ENCODE measurements at places on chromosomes 5 and 9.

- DNase-seq, result peak; percentile 70
Measured at GRCh38 chr9:128553728-128554127, 1.3 kb downstream of the SPTAN1 start.

GRCh38 chr9:133632806-133633680 lies 3.1 kb upstream of the DBH start:
- no peak for DNase-seq

DNA sequence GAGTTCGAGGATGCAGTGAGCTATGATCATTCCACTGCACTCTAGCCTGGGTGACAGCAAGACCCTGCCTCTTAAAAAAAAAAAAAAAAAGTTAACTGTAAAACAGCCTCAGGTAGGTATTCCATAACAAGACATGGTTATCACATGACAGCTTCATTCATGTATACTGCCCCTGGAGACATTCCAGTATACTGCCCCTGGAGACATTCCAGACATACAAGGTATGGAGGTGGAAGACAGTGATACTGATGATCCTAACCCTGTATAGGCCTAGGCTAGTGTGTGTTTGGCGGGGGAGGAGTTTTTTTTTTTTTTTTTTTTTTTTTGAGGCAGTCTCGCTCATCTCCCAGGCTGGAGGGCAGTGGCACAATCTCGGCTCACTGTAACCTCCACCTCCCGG lies 105.5 kb downstream of the RICTOR start:
- DNase-seq, result no peak

GRCh38 chr5:123278284-123278683 lies 144.9 kb downstream of the CEP120 start:
- no peak for DNase-seq

DNA sequence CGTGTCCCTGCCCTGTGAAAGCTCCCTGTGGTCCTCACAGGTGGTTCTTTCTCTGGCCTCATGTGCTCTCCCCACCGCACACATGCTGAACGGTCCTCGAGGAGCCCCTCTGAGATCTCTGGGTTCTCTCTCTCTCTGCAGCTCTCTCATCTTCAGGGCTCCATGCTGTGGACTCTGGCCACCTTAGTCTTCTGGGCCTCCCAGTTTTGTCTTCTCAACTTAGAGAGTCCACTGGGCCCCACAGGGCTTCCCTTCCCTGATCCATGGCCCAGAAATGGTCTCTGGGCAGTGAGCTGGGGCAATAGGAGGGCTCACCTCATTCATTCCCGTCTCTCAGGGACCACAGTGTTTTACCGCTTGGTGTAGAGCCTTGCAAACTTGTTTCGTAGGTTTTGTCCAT lies 26.4 kb downstream of the FGD3 start:
- no peak for DNase-seq

DNA sequence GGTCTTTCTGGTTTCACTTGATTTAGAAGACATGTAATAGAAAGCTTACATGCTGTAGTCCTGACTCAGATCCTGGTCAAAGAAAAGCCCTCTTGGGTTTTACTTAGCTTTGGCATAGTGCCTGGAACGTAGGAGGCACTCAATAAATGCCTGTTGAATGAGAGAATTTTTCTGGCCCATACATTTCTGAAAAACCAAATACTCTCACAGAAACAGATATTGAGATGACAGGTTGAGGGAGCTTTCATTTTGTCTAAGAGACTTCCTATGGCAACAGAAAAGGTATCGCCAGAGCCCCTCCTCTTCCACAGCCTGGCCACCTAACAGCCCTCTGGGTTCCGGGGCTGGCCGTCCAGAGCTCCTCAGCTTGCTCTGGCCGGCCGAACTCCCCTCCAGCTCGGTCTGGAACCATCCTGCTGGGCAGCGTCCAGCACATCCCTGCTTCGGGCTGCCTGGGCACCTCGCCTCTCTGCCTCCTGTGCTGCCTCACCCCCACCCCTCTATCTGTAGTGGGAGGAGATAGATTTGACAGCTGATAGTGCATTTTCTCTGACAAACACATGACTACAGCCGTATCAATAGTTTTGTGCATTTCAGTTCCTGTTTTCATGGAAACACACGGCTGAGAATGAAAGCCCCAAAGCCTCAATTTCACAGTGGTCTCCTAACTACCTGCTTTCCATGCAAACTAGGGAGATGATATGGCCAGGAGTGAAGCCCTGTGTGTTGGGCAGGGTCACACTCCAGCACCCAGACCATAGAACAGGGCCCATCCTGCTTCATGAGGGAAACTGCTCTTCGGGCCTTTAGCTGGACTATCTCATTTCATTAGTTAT lies 1.1 kb downstream of the IL4 start:
- peak; percentile 98 for DNase-seq

DNA sequence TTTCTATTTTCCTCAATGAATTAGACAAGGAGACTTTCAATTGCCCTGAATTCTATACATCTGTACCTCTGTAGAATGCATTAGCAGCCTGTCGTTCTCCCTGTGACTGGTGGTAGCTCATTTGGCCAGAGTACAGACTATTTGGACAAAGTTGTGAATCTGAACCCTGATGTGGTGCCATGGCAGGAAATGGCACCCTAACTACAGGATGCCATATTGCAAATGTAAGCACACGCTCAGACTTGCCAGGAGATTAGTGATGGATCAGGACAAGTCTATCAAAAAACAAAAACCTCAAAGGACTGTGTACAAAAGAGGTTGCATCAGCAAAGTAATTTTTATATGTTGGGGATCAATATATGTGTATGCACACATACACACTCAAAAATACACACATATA lies 58.3 kb downstream of the SVEP1 start:
- no peak for DNase-seq

DNA sequence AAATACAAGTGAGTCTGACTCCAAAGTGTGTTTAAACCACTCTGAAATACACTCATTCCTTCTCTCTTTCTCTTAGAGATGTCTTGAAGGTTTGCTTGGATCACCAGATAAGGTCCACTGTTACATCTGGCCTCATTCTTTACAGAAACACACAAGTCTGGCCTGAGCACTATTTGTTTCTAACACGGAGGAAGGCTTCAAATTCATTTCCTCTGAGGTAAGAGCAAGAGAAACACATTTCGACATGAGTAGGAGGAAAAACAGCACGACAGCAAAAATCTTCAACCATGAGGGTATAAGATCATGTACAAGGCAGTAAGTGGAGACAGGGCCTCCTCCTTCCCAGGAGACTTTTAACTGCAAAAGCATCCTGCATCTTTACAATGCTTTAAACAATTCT lies 8.0 kb downstream of the SIL1 start:
- peak; percentile 68 for DNase-seq

DNA sequence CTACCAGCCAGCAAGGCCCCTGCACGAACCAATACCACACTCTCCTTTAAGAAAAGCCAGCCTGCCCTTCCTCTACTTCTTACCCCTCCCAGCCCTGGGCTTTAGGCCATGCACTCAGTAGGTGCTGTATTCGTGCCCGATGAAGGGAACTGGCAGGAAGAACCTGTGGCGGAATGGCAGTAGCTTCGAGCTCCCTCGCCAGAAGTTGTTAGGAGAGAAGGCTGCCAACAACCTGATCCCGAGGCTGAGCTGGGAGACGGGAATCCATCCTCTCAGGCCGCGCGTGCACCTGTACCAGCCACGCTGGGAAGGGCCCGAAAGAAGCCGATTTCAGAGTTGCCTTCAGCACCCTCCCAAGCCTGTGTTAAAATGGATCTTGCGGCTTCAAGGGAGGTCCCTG lies 45.3 kb upstream of the AKNA start:
- no peak for DNase-seq

DNA sequence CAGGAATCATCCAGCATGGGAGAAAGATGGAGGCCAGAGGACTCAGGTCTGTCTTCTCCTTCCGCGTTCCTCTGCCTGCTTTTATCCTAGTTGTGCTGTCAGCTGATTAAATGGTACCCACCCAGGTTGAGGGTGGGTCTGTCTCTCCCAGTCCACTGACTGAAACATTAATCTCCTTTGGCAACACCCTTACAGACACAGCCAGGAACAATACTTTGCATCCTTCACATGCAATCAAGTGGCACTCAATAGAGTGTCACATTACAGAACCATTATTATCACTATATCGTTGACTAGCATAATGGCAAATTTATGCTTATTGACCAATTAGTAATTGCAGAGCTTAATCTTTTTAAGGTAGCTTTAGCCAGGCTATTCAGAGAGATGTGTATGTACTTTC lies 64.8 kb downstream of the UNC13B start:
- no peak for DNase-seq

DNA sequence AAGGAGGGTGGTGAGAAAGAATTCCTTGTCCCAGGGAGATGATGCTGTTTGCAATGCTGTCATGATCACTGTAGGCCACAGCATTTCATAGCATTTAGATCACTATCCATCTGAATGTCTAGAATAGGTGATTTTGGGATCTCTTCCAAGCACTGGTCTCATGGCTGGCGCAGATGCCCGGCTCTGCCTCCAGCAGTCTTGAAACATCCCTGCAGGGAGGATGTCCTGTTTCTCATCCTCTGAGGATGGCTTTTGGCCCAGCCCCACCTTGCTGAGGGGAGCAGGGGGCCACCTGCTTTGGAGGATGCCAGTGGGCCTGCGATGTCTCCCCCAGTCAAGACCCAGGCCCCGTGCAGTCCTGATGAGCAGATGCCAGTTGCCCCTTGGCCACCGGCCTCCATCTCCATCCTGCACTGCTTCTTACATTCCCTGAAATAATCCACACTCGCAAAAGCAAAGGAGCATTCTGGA lies 63.5 kb upstream of the GARNL3 start:
- DNase-seq, result no peak

DNA sequence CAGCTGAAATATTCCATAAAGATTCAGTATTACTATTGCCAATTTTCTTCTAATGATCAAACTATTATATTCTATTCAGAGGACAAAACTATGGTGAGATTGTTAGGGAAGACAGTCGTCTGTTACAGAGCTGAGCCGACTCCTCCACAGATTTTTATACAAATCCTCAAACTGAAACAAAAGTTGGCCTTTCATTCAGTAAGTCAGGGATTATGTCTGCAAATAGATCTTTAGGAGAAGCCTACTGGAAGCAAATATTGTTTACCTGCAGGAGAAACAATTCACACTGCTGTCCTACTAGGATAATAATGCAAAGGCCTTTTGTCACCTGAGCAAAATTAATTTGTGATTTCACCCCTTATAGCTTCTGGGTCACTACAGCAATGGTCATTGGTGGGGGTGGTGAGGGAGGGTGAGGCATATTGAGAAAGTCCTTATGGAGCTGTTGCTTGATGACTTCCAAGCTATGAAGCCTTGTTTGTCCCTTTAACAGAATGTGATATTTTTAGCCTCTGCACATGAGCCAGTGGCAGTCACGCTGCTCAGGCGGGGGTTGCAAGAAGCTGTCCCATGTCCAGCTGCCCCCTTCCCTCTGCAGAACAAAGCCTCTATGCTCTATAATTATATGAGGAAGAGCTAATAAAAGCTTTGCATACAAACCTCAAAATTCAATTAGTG lies 200.5 kb upstream of the KLF9 start:
- DNase-seq, result no peak

DNA sequence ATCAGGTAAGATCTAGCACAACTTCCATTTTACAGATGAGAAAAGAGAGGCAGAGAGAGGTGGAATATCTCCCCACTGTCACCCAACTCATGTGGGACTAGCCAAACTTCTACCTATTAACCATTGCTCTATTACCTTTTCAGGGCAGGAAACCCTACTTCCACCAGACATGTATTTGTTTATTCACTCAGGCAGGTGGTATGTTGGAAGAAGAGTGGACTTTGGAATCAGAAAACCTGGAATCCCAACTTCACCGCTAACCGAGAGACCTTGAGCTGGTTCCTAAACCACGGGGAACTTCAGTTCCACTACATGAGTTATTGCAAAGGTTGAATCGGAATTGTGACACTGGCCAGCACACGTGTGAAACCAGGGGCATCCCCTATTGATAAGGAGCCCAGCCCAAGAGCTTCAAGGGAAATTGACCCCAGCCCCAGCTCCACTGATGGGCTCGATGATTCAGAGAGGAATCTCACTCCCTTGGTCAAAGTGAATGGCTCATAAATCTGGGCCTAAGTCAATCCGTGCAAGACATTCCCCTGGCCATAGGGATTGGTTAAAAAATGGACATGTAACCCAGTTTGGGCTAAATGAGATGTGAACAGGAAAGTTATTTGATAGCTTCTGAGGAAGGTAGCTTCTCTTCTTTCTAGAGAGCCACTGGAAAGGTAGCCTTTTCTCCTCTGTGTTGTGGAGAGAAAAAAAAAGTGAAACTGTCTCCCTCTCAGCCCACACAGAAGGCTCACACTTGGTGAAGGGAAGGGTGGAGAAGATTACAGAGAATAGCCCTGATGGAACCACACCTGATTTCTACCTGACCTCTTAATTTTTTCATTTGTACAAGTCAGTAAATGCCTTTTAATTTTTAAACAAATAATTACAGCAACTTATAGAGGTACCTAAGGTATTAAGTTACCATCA lies 5.5 kb upstream of the GLIS3 start:
- no peak for DNase-seq

GRCh38 chr9:121331992-121332685 lies 37.9 kb downstream of the STOM start:
- DNase-seq, result peak; percentile 74

DNA sequence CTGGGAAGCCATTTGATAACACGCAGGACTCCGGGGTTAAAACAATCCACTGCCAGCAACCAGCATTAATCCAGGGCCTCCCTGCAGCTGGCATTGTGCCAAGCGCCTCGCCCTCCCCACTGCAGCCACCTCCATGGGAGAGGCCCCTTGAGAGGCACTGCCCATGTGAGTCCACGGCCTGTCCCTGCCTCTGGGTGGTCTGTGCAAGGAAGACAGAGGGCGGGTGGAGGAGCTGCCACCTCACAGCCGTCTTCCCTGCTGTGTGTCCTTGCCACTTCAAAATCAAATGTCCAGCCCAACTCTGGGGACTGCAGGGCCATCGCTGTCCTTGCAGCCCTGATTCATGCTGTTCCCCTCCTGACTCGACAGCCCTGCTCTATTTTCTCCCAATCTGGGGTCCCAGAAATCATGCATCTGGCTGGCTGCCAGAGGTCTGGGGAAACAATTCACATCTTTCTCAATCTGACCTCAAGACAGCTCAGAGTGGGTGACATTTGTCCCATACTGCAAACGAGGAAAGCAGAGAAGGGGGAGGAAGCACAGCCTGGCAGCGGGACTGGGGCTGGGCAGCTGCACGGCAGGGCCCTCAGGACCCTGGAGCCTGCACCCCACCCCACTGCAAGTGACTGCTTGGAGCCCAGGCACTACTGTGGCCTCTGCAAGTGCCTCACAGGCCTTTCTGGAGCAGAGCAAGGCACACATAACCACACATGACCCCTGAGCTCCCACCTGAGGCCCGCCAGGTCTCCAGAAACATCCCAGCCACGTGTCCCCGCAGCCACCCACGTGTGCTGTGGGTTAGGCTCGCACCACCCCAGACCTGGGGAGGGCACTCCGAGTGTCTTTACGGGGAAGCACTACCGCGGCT lies 15.7 kb downstream of the BRD3OS start:
- no peak for DNase-seq
